ENCODE measurements at places on chromosomes 2 and 18. TPM values are rescaled to one million over a fixed set of nuclear protein-coding genes. Genes with fewer than 3 reads are reported as not detected.

GRCh38 chr2:98334439-98335078 is 11.7 kb upstream of the CNGA3 start:
- no peak for DNase-seq

DNA sequence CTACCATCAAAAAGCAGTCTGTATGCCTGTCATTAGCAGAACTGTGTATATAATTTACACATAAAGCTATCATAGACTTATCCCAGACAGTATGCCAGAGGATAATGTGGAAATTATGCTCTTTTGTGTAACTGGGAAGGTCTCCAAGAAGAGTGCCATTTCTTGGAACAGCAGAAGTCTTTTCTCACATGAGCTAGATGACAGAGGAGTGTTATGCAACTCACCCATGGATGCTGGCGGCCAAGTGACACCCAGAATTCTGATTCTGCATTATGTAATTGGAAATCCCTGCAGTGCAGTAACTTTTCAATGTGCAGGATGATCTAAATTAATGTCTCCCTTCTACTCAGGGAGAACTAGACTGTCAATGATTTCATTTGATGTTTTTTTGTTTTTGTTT is 160.0 kb downstream of the UBE2E3 start:
- no peak for DNase-seq

GRCh38 chr2:173400760-173401159 is 46.1 kb downstream of the CDCA7 start:
- DNase-seq, result no peak

GRCh38 chr2:227534714-227535113 is 62.8 kb downstream of the AGFG1 start:
- no peak for DNase-seq

DNA sequence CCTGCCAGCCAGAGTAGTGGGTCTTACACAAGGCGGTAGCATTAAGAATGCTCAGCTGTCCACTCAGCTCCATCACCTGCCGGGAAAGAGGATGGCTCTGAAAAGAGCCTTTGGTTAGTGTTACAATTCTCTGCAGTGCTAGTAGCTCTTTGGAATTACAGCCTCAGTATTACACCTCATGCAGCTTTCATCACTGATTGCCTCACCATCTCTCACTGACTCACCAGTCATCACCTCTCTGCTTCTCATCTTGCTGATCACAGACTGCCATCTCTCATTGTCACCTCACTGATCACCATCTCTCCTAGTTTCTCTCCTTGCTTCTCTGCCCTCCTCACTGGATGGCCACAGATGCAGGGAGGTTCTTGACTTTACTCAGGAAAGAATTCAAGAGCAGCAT is 573.5 kb upstream of the SETBP1 start:
- DNase-seq, result no peak

DNA sequence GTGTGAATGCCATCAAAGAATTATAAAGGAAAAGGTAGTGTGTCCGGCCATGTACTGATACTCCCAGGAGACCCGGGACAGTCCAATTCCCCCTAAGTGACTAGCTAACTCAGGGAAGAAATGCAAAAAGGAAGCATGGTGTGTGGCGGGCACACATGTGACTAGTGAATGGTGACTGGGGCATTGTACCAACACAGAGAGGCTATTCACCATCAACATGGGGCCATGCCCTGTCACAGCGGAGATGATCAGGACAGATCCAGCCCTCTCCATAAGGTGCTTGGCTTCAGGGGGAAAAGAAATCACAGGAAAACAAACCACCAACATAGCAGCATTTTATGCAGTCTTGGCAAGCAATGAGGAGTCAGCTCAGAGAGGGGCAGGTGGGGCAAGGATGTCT is 34.3 kb downstream of the FAM168B start:
- DNase-seq, result no peak

DNA sequence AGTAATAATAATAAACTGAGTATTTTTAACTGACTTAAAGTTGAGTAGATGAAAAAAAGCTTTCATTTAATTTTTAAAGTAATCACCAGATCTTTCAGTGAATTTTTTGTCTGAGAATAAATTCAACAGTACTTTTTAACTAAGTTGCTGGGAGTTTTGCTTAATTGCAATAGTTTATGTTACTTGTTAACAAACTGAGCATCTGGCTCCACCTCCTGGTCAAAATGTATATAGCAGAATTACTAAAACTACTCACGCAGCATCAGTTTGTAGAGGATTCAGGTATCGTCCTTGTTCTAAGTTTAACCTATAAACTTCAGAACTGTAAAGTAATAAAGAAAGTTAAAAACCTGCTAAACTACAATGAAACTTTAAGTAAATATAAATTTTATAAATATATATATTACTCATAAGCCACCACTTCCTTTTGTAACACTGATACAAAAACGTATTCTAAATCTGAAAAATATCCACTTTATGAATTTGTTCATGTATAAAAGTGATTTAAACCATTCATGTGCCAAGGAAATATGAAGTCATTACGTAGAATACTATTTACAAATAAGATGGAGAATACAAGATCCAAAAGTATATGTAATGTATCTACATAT is 21.3 kb downstream of the NOL10 start:
- no peak for DNase-seq

DNA sequence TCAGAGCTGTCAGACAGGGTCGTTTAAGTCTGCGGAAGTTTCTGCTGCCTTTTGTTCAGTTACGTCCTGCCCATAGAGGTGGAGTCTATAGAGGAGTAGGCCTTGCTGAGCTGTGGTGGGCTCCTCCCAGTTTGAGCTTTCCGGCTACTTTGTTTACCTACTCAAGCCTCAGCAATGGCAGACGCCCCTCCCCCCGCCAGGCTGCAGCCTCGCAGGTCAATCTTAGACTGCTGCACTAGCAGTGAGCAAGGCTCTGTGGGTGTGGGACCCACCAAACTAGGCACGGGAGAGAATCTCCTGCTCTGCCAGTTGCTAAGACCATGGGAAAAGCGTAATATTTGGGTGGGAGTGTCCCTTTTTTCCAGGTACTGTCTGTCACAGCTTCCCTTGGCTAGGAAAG is 86.5 kb downstream of the EFEMP1 start:
- DNase-seq, result no peak

- no peak for DNase-seq
Observed at GRCh38 chr2:138782383-138782782, 2.2 kb upstream of the NXPH2 start.

- no peak for DNase-seq
Observed at GRCh38 chr2:94955702-94956101, 69.8 kb upstream of the MAL start.

The CD8A gene
- total RNA-seq, result 1.3 TPM

The CHN1 gene
- 5.6 TPM for total RNA-seq

The NLRC4 gene
- 0.11 TPM for total RNA-seq

The SPATA3 gene
- total RNA-seq, result not detected

The DPP10 gene
- total RNA-seq, result not detected

Measured in CD4-positive, alpha-beta T cell (primary cell).